Common myeloid progenitor, CD34-positive (primary cell): ENCODE measurements at places on chromosomes 6 and 20.
A peak's percentile ranks its signal among the peaks of the same experiment; 100 is the strongest.

DNA sequence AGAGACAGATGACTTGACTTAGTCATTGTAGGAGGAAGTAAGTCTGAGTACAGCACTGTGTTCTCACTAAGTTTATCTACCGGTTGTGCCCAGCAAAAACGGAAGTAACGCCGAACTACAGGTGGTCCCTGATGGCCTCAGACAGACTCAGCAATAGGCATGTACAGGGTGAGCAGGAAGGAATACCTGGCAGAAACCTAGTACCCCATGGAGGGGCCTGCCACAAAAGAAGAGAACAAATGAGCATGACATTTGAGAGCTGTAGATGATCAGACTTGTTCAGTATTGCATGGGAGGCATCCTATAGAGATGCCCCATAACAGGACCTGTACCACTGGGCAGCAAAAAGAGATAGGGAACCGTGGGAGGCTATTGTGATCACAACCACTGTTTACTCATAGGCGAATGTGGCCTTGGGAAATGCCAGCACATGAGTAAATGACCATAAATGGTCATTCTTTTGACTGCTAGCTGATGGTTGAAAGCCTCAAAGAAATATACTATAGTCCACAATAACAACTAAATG lies 106.4 kb upstream of the TAB2 start:
- DNase-seq: peak; percentile 88

DNA sequence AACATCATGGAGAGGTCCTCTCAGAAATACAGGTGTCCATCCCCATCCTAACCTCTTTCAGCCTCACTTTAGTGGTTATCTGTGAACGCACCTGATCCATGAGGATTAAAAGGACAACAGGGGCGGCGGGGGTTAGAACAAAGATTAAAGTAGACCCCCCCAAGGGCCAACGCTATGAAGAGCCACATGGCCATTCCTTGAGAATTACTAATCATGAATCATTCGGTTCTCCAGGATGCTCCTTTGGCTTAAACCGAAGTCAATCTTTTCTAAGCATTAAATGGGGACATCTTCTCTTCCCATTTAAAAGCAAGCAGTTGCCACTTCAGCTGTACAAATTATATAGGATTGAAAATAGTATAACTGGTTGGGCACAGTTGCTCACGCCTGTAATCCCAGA lies 212.4 kb downstream of the GMPR start:
- DNase-seq: no peak

- no peak for DNase-seq
Observed at GRCh38 chr6:10591422-10592160, 70.4 kb downstream of the GCNT2 start.

- DNase-seq: no peak
Observed at GRCh38 chr6:73655341-73655917, 1.6 kb upstream of the SLC17A5 start.

- no peak for DNase-seq
Observed at GRCh38 chr20:53828682-53829254, 235.1 kb upstream of the ZNF217 start.

GRCh38 chr6:22349051-22349450 lies 52.2 kb upstream of the PRL start:
- DNase-seq: no peak

DNA sequence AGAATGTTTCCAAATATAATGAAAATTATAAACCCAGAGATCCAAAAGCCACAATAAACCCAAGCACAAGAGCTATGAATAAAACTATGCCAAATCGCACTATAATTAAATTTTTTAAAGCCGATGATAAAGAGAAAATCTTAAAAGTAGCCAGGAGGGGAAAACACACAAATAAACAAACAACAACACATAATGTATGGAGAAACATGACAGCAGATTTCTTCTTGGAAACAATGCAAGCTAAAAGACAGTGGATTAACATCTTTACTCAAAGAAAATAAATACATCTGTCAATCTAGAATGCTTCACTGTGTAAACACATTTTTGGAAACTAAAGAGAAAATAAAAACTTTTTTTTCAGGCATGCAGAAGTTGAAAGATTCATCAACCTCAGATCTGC lies 80.3 kb upstream of the RNF24 start:
- no peak for DNase-seq

- DNase-seq: peak; percentile 14
Observed at GRCh38 chr20:12090920-12091319, 173.2 kb downstream of the BTBD3 start.
